ENCODE measurements at places on chromosomes 2 and 18. TPM values are rescaled to one million over a fixed set of nuclear protein-coding genes. Genes with fewer than 3 reads are reported as not detected.

Gene SLC4A5
- 0.14 TPM for total RNA-seq

Gene DNAH7
- total RNA-seq = 0.28 TPM

Gene SH2D6
- total RNA-seq = 0.14 TPM

Gene NAB1
- total RNA-seq = 41.2 TPM

Gene FSHR
- not detected for total RNA-seq

Gene DUSP2
- 0.28 TPM for total RNA-seq

Gene CCBE1
- total RNA-seq = 21.7 TPM

Gene SLC19A3
- total RNA-seq = 2.1 TPM

Gene GPR155
- 4.8 TPM for total RNA-seq
